GF-D8 (cell line): ENCODE measurements at places on chromosomes 5 and 9.

DNA sequence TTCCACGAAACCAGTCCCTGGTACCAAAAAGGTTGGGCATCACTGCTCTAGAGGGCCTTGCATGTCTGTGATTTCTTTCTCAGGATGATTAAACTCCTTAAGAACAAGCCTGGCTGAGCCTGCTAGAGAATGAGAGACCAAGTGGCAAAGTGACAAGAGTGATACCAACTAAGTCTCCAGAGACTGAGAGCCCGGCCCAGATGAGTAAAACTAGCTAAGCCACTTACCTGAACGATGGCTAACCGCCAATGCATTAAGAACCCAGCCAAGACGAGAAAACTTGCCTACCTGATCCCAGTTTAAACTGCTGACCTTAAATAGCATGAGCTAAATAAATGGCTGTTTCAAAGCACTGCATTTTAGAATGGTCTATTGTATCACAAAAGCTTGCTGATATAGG lies 5.6 kb upstream of the CCDC152 start:
- DNase-seq, result no peak

DNA sequence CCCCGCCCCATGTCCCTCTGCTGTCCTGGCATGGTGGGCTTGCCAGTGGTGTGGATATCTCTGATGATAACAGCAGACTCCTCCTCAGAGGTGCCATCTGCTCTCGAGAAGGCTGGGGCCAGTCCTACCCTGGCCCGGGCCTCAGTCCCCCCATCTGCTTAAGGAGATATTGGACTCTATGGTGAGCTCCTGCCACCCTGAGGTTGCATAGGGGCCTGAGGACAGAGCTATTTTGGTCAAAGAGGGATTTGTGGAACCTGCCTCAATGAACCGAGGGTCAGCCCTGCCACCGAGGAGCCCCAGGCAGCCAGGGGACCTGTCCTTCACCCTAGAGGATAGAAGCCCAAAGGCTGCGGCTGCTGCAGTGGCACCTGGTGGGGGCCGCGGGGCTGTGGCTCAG lies 32.6 kb downstream of the NTNG2 start:
- no peak for DNase-seq

GRCh38 chr5:151904909-151905308 lies 19.7 kb downstream of the GLRA1 start:
- no peak for DNase-seq

GRCh38 chr5:7094626-7095025 lies 301.3 kb upstream of the ADCY2 start:
- DNase-seq, result no peak

GRCh38 chr5:43193894-43194265 lies 1.9 kb downstream of the NIM1K start:
- DNase-seq, result no peak

- DNase-seq, result no peak
Observed at GRCh38 chr5:64505769-64506566, at the start of gene RGS7BP. Gene RGS7BP (plus strand): TSS chr5:64506015. CDS start chr5:64506625, 610 bp downstream.

DNA sequence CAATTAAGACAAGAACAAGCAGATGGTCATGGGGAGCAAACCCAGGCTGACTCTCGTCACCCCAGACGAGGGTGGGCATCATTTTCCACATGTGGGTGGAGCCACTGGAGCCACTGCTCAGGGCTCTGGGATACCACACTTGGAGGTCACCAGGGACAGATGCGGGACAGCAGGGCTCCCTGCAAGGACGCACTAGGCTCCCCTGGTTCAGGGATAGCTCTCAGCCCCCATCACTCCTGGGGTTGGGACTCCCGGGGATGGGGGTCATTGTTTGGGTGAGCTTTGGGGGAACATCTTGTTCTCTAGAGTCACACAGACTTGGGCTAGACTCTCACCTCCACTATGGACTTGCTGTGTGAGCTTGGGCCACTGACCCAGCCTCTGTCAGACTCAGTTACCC lies 57.8 kb downstream of the GTF3C4 start:
- DNase-seq, result no peak
